ENCODE measurements at places on chromosomes 5 and 9.

- no peak for DNase-seq
Measured at GRCh38 chr5:38045446-38045845, 205.6 kb upstream of the GDNF start.

- no peak for DNase-seq
Measured at GRCh38 chr5:10440367-10440990, 1.2 kb upstream of the ROPN1L start.

DNA sequence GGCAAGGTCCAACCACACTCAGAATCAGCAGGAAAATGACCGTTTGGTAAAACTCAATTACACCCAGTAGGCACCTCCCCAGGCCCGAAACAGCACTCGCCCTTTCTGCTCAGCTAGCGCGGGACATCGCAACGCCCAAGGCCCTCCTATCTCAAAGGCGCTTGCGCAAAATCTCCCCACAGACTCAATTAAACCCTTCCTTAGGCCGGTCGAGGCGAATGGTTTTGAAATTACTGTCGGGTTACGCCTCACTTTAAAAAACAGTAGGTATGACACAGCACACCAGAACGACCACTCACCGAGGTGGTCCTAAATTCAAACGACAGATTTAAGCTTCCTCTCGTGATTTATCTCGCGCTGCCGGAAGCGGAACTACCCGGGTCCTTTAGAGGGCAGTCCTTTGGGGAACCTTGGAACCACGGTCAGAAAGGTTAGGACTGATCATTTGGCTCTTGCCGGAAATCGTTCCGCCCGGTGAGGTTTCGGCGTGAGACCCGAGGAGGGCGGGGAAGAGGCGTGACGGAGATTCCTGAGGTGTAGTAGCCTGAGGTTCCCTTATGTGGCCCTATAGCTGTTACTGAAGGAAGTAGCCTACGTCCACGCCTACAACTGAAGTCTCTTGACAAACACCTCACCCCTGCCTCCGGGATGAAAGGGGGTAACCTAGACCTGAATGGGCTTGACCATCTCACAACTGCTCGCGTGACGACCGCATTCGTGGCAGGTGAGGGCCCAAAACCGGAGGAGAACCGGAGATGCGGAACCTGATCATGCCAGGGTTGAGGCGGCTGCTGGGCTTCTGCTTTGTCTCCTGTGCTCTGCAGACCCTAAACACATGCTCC lies at the start of the genes GIN1 and PPIP5K2:
GIN1 (minus strand) TSS at position 374 of the 842 bp plus-strand sequence. CDS start 11,431 bp downstream, outside the sequence.
PPIP5K2 (plus strand) TSS at position 537 of the 842 bp plus-strand sequence. CDS start 9,289 bp downstream, outside the sequence.
- peak; percentile 98 for DNase-seq

DNA sequence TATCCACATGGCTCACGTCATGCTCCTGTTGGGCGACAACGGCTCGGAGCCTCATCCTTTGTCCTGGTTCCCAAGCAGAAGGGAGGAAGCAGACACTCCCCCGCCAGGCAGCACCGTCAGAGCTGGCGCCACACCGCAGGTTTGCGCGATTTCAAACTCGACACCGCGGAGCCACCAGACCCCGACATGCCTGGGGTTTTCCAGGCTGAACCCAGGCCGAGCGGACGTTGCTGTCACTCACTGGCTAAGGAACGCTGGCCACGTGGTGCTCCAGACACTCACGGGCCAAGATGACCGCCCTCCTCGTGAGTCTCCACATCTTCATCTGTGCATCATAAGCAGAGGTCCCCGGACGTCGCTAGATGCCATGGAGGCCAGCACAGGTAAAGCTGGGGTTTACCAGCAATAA lies 9.0 kb downstream of the TERT start:
- no peak for DNase-seq

GRCh38 chr9:7284117-7284516 lies 515.5 kb downstream of the DMAC1 start:
- no peak for DNase-seq

GRCh38 chr9:22829236-22829635 lies 382.6 kb downstream of the DMRTA1 start:
- DNase-seq = no peak

- DNase-seq = peak; percentile 95
Measured at GRCh38 chr5:42950456-42951292, 89.4 kb downstream of the ANXA2R start.

DNA sequence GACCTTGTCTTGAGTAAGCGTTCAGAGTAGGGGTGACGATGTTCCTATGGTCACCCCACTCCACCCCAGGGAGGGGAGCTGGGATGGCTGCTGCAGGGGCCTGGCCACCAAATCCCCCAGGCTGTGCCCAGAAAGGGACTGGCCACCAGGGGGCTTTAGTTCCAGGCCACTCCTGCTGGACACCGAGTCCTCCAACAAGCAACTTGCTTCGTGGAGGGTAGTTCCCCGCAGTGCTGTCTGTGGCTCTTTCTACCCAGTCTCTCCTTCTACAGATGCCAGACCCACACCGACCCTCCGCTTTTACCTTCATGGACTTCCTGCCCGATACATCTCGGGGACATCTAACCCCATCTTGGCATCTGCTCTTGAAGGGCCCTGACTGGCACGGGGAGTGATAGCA lies 35.7 kb upstream of the GABRP start:
- DNase-seq = no peak

DNA sequence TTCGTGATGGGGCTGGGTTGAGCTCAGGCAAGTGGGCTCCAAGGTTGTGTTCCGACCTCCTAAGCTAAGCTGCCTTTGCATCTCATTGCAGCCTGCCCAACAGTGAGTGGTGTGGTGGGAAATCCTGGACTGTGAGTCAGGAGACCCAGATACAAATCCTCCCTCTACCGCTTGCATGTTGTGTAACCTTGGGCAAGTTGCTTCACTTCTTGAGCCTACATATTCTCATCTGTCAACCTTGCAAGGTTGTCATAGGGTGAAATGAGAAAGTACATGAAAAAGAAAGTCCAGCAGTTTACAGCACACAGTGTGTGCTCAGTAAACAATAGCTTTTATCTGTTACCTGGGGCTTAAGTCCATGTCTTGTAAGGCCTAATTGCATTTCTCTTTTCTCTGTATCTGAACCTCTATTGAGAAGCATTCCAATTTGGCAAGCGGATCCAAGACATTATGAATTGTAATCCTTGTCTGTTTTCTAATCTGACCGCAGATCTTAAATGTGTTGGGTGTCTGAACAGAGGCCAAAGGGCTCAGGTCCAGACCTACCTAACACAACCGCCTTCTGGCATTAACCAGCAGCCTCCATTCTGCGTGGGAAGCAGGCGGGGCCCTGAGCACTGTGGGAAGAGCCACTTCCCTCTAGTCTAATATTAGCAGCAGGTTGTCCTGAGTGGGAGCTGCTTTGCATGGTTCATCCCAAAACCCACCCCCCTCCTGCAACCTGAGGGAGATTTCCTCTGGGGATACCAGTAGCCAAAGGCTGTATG lies 1.8 kb upstream of the GALNT12 start:
- peak; percentile 93 for DNase-seq

DNA sequence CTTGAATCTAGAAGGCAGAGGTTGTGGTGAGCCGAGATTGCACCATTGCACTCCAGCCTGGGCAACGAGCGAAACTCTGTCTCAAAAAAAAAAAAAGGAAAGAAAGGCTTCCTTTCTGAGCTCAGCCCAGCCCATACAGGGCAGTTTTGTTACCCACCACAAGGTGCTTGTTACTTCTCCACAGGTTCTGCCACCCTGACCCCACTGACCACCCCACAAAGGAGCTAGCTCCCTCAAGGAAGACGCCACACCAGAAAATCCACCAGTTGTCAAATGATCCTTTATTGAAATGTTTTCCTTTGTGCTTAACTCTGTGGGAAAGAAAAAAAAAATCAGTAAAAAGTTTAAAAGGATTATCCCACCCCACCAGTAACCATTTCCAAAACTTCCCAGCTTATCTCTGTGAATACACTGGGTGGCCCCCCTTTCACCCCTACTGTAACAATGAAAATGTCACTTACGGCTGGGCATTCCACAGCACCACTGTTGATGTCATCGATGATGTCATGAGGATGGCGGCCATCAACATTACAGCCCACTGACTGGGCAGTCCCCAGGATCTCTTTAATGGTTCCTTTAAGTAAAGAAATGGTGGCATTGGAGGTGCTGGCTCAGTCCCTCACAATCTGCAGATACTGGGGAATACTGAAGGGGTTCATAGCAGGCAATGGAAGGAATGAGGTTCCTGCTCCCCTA lies 3.6 kb downstream of the RPL12 start:
- DNase-seq = peak; percentile 22

- DNase-seq = no peak
Measured at GRCh38 chr5:153429761-153430380, 60.6 kb upstream of the GRIA1 start.

DNA sequence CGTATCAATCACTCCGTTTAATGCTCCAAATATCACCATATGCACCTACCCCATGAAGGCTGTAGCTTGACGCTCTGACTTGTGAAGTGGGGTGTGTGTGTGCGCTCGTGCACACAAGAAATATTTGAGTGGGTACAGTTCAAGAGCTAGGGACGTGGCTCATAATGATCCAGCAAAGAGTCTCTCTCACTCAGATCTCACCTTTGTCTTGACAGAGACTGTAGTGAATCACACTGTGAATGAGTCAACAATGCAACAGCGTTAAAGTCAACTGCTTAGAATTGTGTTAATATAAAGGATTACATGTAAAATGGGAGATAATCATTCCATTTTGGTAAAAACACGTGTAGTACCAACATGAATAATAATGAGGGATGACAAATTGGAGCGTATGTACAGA lies 119.4 kb downstream of the MED27 start:
- DNase-seq = no peak

DNA sequence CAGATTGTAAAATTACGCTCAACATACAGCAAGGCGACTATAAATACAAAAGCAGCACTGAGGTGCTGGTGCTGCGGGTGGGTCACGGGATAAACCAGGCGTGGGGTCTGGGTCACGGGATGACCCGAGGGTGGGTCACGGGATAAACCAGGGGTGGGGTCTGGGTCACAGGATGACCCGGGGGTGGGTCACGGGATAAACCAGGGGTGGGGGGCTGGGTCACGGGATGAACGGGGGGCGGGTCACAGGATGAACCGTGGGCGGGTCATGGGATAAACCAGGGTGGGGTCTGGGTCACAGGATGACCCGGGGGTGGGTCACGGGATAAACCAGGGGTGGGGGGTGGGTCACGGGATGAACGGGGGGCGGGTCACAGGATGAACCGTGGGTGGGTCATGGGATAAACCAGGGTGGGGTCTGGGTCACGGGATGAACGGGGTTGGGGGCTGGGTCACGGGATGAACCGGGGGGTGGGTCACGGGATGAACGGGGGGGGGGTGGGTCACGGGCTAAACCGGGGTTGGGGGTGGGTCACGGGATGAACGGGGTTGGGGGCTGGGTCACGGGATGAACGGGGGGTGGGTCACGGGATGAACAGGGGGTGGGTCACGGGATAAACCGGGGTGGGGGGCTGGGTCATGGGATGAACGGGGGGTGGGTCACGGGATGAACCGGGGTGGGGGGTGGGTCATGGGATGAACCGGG lies 30.2 kb upstream of the SLC9A3 start:
- DNase-seq = no peak

GRCh38 chr5:53712327-53712726 lies 151.9 kb downstream of the NDUFS4 start:
- DNase-seq = no peak

- DNase-seq = no peak
Measured at GRCh38 chr5:10017786-10018185, 231.9 kb downstream of the ATPSCKMT start.

- DNase-seq = no peak
Measured at GRCh38 chr5:133829786-133830185, 138.6 kb downstream of the C5orf15 start.

GRCh38 chr5:80122579-80122978 lies 87.4 kb downstream of the THBS4 start:
- peak; percentile 99 for DNase-seq

- peak; percentile 23 for DNase-seq
Measured at GRCh38 chr9:4430432-4431261, 59.6 kb upstream of the SLC1A1 start.

- no peak for DNase-seq
Measured at GRCh38 chr5:61100437-61100836, 61.8 kb downstream of the SMIM15 start.

GRCh38 chr5:1500411-1501091 lies 23.2 kb downstream of the LPCAT1 start:
- DNase-seq = no peak

- no peak for DNase-seq
Measured at GRCh38 chr5:128706269-128706668, 168.2 kb upstream of the FBN2 start.

- no peak for DNase-seq
Measured at GRCh38 chr9:136917902-136918301, 26.6 kb downstream of the FBXW5 start.

DNA sequence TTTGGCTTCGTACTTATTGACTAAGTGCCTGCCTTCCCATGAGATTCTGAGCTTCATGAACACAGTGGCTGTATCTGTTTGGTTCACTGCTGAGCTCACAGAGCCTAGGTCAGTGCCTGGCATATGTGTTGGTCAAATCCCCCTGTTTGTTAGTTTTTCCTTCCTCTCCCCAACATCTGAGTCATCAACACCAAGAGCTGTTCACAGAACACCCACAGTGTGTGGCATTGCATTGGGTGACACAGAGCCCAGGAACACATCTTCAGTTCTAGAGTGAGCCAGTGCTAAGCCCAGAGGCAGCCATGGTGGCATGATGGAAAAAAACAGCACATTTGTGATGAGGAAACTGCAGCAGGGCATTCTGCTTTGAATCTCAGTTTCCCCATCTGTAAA lies 294.6 kb downstream of the SEC61B start:
- peak; percentile 71 for DNase-seq

GRCh38 chr9:86768020-86768419 lies 179.3 kb downstream of the GAS1 start:
- DNase-seq = no peak

DNA sequence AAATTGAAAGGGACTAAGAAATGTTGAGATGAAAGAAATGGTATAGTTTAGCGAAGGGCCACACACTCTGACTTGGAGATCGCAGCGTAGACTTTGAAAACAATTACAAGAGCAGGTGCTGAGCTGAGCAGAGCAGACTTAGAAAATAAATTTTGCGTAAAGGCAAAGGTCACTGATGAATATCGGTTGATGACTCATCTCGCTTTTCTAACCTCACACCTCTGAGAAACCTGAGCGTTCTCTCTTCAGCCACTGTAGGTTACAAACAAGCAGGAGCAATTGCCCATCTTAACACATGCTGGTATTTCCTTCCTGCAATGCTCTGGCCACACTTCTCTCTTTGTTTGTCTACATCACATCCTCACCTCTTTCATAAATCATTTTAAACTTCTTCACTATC lies 190.6 kb upstream of the C9orf72 start:
- no peak for DNase-seq
